Activated gamma-delta T cell treated with Interleukin-2 at 50 U/mL for 16 hours (primary cell): ENCODE measurements at places on chromosomes 12 and 14.

DNA sequence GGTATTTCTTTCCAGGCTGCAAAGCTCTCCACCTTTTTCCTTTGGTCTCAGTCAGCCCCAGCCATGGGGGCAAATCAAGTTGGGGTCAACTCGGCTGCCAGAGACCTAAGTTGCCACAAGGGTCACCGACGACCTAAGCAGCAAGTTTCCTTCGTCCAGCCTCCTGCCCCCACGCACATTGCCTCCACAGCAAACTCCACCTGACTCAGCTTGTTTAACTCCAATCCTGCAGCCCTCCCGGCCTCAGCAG lies 767 bp upstream of the KCNMB4 start:
- no peak for DNase-seq

DNA sequence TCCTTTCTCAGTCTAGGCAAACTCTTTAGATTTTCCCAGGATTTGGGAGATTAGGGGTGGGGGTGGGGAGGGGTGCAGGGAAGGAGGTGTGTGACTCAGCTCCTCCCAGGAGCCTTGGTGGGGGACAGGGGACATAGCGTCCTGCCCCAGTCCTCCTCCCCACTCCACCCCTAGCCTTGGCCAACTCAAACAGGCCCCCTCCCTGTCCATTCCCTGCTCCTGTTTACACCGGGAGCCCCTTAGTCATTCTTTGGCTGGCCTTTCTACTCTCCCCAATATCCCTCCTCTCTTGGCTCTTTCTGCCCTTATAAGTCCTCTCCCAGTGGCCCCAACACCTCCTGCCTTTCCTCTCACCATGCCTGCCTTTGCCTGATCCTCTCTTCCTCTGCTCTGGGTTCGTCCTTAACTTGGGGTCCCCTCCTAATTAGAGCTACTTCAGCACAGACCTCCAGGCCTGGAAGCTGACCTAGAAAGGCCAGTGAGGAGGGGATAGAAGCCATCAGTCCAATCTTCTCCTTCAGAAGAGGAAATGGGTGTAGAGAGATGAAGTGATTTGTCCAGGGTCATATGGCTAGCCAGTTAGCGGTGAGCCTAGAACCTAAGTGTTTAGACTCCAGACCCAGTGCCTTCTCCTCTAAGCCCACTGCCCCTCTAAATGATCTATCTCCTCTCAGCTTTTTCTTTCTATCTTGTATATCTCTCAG lies 2.3 kb upstream of the ITGA5 start:
- no peak for DNase-seq

DNA sequence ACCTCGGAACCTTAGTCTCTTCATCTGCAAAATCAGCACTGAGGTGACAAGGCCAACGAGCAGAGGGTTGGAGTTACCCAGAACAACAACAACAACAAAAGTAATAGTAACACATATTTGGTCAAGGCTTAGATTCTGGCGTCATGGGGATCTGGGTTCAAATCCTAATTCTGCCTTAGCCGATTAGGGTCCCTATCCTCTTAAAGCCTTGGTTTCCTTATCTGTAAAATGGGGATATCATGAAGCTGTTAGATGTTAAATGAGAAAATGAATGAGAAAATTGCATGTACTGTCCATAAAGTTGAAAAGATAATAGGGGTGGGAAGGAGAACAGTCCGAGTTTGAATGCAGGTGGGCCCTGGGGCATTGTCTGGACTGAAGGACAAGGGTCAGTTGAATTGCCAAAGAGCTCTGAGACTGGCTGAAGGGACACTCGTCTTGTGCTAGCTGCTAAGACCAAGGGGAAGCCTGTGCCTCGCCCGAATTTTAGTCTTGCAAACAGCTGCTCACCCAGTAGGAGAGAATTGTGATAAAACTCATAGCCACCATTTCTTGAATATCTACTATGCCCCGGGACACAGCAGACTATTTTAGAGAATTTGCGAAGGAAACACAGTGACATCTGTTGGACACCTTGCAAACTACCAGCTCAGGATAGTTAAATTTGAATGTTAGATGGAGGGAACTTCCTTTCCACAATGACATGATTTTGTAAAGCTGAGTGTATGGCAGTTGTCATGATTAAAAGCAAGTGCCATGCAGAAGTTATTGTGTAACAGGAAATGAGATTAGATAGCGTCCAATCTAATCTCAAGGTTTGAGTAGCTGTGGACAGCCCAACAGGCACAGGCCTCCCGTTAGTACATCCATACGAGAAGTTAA lies 6.8 kb upstream of the HNF1A start:
- DNase-seq = peak; percentile 29

GRCh38 chr12:107027636-107028053 lies 40.7 kb upstream of the MTERF2 start:
- no peak for DNase-seq

DNA sequence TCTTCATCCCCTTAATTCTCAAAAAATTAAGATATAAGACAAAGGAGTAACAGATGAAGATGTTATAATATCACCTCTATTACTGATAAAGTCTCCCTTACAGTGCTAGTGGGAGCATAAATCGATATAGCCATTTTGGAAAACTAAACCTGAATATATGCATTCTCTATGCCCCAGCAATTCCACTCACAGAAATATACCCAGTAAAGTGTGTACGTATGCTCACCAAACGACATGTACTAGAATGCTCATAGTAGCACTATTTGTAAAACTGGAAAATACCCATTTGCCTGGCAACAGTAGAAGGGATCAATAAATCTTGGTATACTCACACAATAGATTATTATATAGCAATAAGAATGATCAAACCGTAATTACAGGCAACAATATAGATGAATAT lies 44.0 kb upstream of the HIF1A start:
- DNase-seq = no peak

GRCh38 chr14:100532906-100533655 lies 54.1 kb downstream of the BEGAIN start:
- no peak for DNase-seq

DNA sequence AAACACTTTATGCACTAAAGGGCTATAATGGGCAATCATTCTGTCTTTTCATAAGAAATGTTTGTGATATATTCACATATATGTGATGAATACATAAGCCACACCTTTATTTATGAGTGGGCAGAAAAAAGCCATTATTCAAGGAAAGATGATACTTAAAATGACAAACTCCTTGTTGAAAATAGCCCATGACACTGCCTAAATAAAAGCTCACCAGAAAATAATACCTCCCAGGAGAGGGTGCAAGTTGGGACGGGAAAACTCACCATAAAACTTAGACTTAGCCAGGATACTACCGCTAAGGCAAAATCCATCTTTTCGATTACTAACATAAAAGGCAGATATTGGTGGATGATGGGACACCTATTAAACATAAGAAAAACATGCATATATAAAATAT lies 35.8 kb upstream of the BBS10 start:
- no peak for DNase-seq

DNA sequence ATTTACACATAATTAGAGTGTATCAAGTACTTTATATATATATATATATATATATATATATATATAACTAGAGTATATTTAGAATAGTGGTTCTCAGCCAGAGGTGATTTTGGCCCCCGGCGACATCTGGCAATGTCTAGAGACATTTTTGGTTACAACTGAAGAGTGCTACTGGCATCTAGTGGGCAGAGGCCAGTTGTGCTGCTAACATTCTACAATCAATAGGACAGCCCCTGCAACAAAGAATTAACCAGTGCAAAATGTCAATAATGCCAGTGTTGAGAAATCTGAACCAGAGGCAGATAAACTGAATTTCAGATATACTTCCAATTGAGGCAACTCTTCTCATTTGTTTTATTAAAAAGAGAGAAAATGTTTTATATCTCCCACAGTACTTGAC lies 8.9 kb downstream of the GTF2A1 start:
- DNase-seq = peak; percentile 25

DNA sequence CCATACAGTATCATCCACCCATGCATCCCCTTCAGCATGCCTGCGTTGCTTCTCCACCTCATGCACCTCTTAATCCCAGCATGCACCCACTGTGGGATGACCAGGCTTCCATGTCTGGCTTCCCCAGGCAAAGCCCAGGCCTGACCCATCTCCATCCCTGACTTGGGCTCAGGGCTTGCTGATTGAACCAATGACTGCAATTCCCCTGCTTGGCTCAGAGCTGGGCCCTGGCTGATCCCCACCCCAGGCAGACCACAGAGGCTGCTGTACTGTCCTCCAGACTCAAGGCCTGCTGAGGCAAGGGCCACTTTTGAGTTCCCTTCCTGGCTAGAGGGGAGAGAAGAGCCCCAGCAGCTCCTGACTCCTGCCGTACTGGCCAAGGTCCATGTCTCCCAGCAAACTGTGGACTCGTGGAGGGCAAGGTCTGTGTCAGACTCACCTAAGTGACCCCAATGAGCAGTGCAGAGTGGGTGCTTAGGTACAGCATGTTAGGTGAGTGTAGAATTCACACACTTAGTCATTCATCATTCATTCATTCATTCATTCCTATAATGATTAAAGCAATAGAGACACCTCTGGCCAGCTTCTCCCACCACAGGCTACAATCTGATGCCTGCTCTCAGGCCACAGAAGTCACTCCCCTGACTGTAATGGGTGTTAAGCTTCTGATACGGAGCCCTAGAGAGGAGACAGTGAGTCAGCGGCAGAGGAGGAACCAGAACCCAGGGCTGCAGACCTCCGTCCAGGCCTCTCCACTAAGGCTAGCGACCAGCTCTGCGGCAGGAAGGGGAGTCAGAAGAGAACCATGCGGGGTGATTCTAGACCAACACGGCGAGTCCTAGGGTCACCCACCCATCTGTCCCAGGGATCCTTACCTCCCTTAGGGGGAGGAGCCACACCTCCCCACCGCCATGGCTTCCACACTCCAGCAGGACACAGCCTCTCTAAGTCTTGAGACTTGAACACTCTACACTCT lies 2.9 kb downstream of the BEGAIN start:
- no peak for DNase-seq

- DNase-seq = no peak
Measured at GRCh38 chr12:89421092-89421835, 69.0 kb upstream of the DUSP6 start.

DNA sequence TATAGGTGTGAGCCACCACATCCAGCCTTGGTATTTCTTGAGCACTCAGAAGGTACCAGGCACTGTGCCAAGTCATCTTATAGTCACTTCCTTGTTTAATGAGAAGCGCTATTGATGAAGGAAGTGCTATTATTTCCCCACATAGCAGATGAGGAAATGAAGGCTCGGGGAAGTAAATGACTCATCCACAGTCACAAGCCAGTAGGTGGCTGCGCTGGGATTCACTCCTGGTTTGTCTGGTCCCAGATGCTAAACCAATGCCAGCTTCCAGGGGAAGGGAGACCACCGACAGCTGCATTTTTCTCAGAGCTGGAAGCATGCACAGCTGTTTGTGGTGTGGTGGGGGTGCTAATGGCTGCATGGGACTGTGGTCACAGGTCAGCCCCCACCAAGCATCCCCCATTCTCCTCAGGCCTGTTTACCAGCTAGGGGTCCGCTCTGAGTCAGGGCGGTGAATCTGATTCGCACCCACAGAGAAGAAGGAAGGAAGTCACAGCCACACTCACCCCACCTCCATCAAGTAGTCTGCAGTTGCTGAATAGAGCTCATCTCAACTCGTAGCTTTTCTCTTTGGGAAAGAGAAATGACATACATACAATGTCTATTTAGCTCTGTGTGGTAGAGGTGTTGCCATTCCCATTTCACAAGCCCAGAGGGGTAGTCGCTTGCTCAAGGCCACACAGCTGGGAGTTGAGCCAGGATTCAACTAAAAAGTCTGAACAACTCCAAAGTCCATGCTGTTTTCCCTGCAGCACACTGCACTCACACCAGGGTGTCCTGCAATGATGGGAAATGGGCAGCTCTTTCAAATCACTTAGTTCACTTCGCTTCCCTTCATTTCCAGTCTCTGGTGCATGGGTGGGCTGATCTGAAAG lies 6.3 kb upstream of the LTBP2 start:
- DNase-seq = peak; percentile 80

DNA sequence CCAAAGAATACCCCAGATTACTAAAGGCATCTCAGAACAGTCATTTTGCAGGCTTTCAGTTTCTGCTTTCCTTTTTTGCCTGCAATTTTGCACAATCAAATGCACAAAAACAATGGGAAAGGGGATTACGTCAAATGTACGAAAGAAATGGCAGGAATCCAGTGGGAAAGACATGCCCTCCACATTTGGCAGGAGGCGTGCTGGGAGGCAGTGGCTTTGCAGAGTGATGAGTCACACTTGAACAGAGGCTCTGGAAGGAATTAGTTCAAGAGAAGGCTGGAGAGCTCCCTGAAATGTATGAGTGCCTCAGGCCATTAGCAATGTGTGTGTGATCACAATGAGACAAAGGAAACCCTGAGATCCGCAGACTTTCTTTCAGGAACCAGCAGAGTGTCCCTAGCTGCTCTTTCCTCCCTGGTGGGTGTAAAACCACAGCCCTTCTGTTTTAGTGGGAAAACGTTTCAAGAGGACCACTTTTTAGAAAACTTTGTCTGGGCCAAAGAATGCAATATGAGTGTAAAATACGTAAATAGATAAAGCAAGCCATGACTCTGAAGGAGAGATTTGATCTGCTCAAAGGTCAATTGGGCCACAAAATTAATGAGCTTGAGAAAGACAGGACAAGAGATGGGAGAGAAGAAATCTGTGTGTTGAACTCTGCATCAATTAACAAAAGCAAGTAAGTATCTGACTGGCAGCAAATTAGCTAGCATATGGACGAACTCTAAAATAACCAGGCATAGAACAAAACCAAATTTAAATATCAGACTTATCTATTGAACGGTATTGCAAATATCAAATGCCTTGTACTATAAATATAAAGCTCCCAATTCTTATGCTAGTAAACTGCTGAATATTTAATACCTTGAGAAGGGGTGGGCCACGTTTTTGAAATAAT lies 155.4 kb upstream of the PDE3A start:
- no peak for DNase-seq

DNA sequence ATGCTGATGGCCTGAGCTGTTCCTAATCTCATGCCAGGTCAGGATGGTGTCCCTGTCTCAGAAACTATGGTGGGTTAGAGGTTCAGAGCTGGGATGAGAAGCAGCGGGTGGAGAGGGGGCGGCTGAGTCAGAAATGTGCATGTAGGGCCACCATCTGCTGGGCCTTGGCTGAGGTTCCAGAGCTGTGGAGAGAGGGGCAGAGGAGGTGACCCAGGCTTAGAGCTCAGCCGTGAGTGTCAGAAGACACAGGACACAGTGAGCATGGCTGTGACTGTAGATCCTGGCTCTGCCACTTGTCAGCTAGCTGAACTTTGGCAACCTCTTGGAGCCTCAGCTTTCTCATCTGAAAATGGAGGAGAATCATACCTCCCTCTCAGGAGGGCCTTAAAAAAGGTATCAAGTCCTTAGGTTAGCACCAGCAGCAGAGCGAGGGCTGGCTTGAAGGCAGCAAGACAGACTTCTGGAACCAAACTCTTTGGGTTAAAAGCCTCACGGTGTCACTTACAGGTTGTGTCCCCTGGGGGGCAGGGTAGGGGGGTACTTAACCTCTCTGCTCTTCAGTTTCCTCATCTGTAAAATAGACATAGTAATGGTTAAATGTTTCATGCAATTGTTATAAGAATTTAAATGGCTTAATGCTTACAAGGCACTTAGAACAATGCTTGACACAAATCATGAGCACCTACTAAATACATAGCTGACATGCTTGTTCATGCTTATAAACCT lies 34.8 kb downstream of the TMEM229B start:
- no peak for DNase-seq

- no peak for DNase-seq
Measured at GRCh38 chr14:53953002-53953827, 3.4 kb downstream of the BMP4 start.

GRCh38 chr14:38762845-38763244 lies 340.2 kb downstream of the SEC23A start:
- DNase-seq = no peak

GRCh38 chr12:74602881-74603672 lies 65.4 kb downstream of the ATXN7L3B start:
- no peak for DNase-seq
